ENCODE measurements at places on chromosomes 5 and 9.

GRCh38 chr9:98807814-98808195 is 335 bp downstream of the GALNT12 start:
- DNase-seq, result peak; percentile 46

DNA sequence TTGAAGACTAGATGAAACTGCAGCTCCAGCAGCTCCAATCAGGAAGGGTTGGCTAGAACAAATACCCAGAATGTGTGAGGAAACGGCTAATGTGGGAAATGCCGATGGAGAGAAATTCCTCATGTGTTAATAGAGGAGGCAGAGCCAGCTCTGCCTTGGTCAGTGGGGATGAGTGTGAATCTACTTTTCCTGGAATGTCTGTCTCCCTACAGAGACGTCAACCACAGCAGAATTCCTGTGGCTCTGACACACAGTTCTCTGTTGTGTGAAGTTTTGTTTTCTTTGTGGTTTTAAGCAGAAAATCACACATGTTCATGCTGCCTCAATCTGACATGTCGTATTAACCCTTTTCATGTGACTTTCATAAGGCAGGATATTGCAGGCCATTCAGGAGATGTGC is 476.6 kb upstream of the WWC1 start:
- no peak for DNase-seq

DNA sequence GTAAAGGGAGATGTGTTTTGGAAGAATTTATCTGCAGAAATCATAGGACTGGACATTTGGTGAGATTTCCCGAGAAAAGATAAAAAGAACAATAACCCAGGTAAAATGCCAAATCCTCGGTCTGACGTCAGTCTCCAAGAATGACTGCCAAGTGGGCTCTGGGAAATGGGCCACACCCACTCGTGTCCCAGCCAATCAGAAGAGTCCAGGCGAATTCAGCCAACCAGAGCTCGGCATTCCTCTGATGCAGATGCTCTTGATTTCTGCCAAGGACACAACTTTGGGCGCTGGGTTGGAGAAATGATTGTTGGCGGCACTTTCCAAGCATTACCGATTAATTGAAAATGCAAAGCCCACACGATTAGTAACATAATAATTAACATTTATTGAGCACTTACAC is 73.3 kb downstream of the FGF18 start:
- no peak for DNase-seq

GRCh38 chr5:26579712-26580111 is 458.7 kb downstream of the CDH9 start:
- DNase-seq, result no peak

- DNase-seq, result no peak
Measured at GRCh38 chr5:140611020-140611521, 21.9 kb downstream of the CD14 start.

- DNase-seq, result peak; percentile 85
Measured at GRCh38 chr5:180868960-180869359, 7.9 kb upstream of the ZFP62 start.

- no peak for DNase-seq
Measured at GRCh38 chr5:107776922-107777740, 106.4 kb upstream of the EFNA5 start.

- DNase-seq, result peak; percentile 3
Measured at GRCh38 chr9:74379718-74380117, 117.4 kb upstream of the RORB start.

GRCh38 chr9:89657765-89658164 is 53.0 kb downstream of the GADD45G start:
- DNase-seq, result peak; percentile 43

Measured in activated CD4-positive, alpha-beta T cell treated with anti-CD3 and anti-CD28 coated beads for 48 hours (primary cell).